ENCODE measurements at places on chromosomes 1 and 21.

- no peak for DNase-seq
Measured at GRCh38 chr1:163872067-163872466, 550.3 kb downstream of the NUF2 start.

GRCh38 chr1:67612788-67613241, 72.2 kb upstream of the GADD45A start:
- peak; percentile 43 for DNase-seq

DNA sequence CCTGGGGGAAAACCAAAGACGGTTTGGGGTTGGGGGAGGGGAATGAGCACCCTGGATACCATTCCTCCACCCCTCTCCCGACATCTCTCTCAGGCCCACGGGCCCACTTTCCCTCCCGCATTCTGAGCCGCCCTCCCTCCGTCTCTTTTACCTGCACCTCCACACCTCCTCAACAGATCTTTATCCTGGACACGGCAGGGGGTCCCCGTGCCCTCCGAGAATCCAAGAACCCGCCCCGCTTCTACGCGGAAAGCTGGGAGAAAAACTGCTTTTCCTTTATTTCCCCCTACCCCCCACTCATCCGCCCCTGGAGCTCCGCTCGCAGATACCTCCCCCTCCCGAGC, 108.8 kb downstream of the NAV1 start:
- DNase-seq: no peak

DNA sequence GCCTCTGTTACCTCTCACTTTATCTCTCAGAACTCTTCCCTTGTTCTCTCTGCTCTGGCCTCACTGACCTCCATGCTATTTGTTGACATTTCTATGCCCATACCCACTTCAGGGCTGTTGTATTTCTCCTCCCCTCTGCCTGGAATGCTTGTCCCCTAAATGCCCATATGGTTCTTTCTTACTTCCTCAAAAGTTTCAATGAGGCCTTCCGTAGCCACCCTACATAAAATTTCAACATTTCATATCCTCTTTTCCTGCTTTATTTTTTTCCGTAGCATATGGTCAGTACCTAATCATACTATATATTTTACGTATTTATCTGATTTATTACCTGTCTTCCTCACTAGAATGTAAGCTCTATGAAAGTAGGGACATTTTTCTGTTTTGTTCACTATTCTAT, 47.1 kb upstream of the ZYG11A start:
- DNase-seq: no peak

DNA sequence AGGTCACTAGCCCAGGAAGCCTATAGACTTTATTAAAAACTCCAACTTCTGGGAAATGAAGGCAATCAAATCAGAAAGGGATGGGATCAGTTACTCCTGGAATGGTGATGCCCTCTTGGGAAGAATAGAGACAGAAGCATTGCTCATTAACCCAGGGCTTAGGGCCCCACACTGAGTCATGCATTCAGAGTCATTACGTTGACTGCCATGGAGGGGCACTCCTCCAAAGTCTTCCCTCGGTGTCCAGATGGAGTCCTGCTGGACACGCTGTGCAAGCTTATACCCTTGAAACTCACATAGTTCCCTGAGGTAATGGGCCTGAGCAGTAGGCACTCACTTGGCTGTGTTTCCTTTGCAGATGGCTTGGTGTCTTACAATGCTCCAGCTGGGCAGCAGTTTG, 35.2 kb upstream of the HSD17B7 start:
- DNase-seq: no peak

- no peak for DNase-seq
Measured at GRCh38 chr1:102967786-102968185, 140.5 kb downstream of the COL11A1 start.

DNA sequence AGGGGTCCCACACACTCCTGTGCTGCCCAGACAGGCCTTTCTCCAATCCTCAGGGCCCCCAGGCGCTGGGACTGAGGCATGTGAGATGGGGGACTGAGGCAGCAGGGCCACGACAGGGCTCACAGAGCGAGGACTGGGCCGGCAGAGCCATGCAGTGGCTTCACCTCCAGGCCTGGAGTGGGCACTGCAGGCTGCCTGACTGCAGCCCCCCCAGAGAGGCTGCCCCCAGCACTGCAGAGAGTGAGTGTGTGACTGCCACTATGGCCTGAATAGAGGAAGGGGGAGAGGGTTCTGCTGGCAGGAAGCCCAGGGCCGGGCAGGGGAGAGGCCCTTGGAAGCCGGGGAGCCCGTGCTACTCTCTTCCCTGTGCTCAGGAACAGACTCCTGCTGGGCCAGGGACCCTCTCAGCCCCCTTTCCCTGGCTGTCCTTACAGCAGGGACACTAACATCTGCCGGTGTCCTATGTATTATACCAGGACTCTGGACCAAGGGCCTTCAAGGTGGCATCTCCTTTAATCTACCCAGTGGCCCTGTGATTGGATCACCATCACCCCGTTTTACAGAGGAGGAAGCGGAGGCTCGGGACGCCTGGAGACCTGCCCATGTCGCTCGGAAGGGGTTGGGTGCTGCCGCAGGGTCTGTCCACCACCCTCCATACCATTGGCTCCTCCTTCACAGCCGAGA, 20.2 kb upstream of the PLEKHG5 start:
- DNase-seq: no peak

DNA sequence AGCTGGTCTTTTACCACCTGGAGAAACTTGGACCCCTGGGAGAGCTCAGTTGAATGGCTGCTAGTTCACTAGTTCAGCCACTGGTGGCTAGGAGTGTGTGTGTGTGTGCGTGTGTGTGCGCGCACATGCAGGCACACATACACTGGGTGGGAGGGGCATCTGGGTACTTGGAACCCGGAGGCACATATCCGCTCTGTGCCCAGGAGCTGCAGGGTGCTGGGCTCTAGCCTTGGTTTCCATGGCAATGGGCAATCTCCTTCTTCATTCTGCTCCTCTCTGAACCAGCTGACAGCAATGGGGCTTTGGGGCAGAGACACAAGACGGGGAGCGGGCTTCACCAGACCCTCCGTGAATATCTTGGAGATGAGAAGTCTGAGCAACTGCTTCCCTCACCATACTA, 87.1 kb upstream of the DISP3 start:
- DNase-seq: no peak

DNA sequence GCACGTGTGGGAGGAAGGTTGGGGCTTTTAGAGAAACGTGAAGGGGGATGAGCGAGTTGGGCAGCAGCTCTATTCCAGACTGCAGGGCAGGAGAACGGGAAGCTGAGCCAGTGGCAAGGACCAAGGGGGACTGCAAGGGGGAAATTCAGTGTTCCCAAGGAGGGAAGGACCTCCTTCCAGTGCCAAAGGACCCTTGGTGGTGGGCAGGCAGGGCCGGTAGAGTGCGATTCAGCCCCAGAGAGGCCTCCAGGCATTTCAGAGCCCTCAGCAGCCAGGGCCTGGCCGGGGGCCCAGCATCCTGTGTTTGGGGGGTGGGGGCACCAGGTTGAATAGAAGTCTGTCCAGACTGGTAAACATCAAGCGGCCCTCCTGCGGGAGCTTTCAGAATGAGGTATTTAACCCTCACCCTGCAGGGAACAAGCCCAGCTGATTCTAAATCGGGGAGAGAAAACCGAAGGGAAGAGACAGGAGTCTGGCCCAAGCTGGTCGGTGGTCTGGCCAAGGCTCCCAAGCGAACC, 2.3 kb downstream of the COL9A2 start:
- DNase-seq: peak; percentile 66

- no peak for DNase-seq
Measured at GRCh38 chr1:168092566-168093355, 44.0 kb downstream of the GPR161 start.

- no peak for DNase-seq
Measured at GRCh38 chr21:35646606-35647005, 413.7 kb downstream of the SETD4 start.

DNA sequence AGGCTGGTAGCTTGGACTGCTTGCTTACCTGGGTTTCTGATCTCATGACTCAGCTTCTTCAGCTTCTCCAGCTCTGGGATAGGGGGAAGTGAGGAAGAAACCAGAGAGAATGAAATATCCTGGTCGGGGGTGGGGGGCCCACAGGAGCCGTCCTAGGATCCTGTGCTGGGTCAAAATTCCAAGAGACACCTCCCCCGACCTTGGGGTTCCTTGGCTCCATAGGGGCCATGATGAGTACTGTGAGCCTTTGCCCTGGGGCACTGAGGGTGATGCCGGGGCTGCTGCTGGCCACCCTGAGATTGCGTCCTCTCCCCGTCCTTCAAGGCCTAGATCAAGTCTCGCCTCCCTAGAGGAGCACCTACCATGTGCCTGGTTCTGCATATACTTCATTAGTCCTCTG, 40.0 kb downstream of the MYOM3 start:
- DNase-seq: no peak

DNA sequence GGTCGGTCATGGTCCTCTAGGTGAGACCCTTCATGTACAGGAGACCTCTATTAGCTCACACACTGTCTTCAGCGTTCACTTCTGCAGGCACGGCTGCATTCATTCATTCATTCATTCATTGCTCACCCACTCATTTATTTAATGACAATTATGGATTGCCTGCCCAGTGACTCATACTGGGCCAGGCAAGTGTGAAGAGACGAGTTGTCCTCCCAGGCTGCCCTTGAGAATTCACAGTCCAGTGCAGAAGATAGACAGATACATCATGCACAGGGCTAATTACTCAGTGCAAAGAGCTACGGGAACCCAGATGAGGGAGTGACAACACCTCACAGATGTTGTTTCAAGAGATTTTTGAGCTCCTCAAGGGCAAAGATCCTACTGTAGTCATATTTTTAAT, 248.4 kb downstream of the TNR start:
- no peak for DNase-seq

DNA sequence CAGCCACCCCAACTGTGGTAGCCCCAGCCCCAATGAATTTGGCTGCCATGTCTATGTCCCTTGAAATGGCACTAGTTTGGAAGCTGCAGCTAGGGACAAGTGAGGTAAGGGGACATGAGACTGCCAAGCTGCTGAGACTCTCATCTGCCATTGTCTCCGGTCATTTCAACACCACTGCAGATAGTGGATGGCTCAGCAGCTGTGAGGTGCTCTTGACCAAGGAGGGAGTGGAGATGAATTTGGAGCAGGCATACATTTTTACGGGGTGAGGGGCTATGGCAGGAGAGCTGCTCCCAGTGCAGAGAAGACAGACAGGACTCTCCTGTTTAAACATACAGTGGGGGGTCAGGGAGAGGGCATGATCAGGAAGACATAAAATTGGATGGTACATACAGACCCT, 315.5 kb upstream of the CAMK1G start:
- no peak for DNase-seq

GRCh38 chr1:156928043-156928602, 7.7 kb downstream of the LRRC71 start:
- DNase-seq: no peak

DNA sequence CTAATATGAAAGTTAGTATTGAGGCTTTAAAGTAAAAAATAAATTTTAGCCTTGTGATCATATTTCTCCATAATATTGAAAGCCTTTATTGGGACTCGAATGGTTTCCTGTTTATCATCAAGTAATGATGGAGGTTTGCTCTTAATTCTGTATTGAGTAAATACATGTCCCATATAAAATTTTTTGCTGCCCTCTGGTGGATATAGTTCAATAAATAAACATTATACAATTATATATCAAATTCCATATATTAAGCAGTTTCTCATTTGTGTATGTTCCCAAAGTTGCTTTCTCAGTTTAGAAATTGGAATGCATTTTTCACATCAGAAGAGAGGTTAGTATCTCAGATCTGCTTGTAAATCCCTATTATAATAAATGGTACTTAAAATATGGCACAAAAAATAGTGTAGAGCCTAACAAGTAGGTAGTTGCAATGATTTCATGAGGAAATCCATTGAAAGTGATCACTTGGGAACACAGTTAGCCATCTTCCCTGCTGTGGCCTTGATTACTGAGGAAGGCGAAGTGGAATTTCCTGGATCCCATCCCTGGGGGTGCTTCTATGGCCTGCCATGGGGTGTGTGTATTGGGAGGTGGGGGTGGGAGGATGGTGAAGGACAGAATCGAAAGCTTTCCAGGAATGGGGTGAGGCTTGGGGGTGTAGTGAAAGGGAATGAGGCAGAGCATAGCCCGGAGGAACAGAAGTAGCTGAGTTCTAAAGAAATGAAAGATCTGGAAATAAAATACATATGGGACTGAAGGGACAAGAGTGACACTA, 84.1 kb upstream of the C21orf91 start:
- DNase-seq: no peak

- DNase-seq: no peak
Measured at GRCh38 chr1:48242141-48242736, 19.7 kb downstream of the SLC5A9 start.

- no peak for DNase-seq
Measured at GRCh38 chr1:212901290-212901689, 43.2 kb downstream of the FLVCR1 start.

DNA sequence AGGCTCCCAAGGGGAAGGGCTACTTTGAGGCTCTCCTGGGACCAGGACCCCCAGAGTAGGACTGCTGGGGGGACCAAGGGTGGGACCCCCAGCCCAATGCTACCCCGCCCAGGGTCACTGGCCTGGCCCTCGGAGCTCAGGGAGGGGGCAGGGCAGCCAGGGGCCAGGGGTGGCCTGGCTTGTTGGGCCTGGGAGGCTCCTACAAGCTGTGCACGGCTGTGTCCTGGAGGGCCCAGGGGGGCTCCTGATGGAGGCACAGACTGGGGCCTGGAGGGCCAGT, 2.2 kb downstream of the HES4 start:
- DNase-seq: no peak

GRCh38 chr1:182656842-182657397, 27.5 kb downstream of the RGS8 start:
- DNase-seq: no peak

- DNase-seq: no peak
Measured at GRCh38 chr1:160795951-160796383, at the start of gene LY9. Gene LY9 (plus strand): TSS chr1:160796174. CDS start chr1:160796188, 14 bp downstream.

GRCh38 chr1:16458831-16459230, 18.3 kb downstream of the NECAP2 start:
- DNase-seq: no peak

GRCh38 chr1:44786841-44787426, 1.0 kb downstream of the BEST4 start:
- no peak for DNase-seq

GRCh38 chr21:38525454-38525853, 27.2 kb upstream of the ERG start:
- DNase-seq: no peak

DNA sequence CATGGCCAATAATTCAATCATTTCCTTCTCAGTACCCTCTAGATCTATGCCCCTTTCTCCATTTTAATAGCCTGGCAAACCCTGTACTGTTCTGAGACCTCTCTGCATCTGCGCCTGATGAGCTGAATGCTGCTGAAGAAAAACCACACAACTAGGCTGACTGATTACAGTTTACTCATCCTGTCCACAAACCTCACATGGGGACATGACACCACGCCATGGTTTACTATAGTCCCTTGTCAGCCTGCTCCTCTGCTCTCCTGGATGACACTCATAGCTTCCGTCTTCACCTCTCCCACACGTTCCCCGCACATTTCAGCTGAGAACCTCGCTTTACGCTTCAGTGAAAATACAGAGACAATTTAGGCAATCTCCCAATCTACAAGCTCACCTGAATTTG, 59.7 kb downstream of the DESI2 start:
- no peak for DNase-seq

DNA sequence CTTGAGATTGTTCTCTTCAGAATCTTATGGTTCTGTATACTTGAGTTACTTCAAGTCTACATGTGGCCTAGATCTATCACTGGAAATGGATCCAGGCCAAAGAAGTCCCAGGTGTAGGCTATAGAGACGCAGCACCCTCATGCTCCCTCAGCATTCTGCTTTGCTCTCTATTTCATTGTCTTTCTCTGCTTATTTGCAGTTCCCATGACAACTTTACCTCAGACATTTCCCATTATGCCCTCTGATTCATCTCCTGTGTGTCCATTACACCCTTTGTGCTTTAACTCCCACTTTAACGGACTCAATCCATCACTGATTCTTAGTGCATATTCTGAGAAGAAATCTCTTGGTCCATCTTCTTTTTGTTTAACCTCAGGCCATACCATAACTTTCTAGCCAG, 236.9 kb upstream of the NRIP1 start:
- no peak for DNase-seq
